Effector memory CD8-positive, alpha-beta T cell (primary cell): ENCODE measurements at places on chromosomes 16 and 17.

- peak overlapping the region; percentile 90 for H3K27ac ChIP-seq
- DNase-seq, result no peak
- H3K27me3 ChIP-seq, result no peaks in the 10 kb centered on the region
- H3K4me1 ChIP-seq, result peaks cover 3% of the 10 kb centered on the region
These were observed 2.0 kb downstream of the APRT start for GRCh38 chr16:88809676-88810165.

DNA sequence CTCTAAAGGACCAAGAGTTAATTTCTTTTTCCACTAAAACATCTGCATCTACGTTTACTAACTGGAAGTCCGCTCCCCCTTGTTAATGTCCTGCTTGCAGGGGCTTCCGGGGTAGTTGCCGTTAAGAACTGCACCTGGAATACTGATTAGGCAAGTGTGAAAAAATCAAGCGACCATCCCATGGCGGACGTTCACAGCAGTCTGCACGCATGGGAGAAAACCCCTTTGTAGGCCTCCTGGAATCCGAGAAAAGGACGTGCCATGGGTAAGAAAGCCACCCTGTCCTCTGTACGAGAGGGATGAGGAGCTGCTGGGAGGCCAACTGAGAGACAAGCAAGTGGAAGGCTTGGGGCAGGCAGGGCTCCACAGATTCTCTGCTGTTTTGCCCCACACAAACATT lies 14.9 kb downstream of the SNN start:
- DNase-seq, result no peak
- peaks cover 94% of the 10 kb centered on the region for H3K36me3 ChIP-seq
- no peak overlapping the region for H3K4me3 ChIP-seq
- peaks cover 17% of the 10 kb centered on the region for H3K4me1 ChIP-seq
- no peaks in the 10 kb centered on the region for H3K27me3 ChIP-seq

GRCh38 chr16:88830783-88831182 lies 19.1 kb upstream of the APRT start:
- DNase-seq, result no peak
- no peaks in the 10 kb centered on the region for H3K4me1 ChIP-seq
- H3K4me3 ChIP-seq, result no peak overlapping the region
- no peak overlapping the region for H3K27ac ChIP-seq
- H3K36me3 ChIP-seq, result no peaks in the 10 kb centered on the region
- no peaks in the 10 kb centered on the region for H3K27me3 ChIP-seq

- peak overlapping the region; percentile 80 for H3K4me3 ChIP-seq
- no peaks in the 10 kb centered on the region for H3K27me3 ChIP-seq
- peaks cover 15% of the 10 kb centered on the region for H3K36me3 ChIP-seq
- peaks cover 56% of the 10 kb centered on the region for H3K4me1 ChIP-seq
- DNase-seq, result peak; percentile 29
These were observed 510.7 kb downstream of the MAF start for GRCh38 chr16:79089735-79090284.

GRCh38 chr17:83146347-83146746 lies 66.9 kb downstream of the METRNL start:
- H3K27me3 ChIP-seq, result peaks cover 6% of the 10 kb centered on the region
- no peak overlapping the region for H3K4me3 ChIP-seq
- no peak overlapping the region for H3K27ac ChIP-seq

- peaks cover 3% of the 10 kb centered on the region for H3K4me1 ChIP-seq
- H3K27me3 ChIP-seq, result no peaks in the 10 kb centered on the region
- no peak overlapping the region for H3K4me3 ChIP-seq
- peak; percentile 27 for DNase-seq
- no peaks in the 10 kb centered on the region for H3K36me3 ChIP-seq
- H3K27ac ChIP-seq, result no peak overlapping the region
These were observed 14.5 kb downstream of the C17orf100 start for GRCh38 chr17:6666077-6666521.

GRCh38 chr16:84545114-84545737 lies 40.8 kb upstream of the MEAK7 start:
- DNase-seq, result no peak
- peaks cover 4% of the 10 kb centered on the region for H3K27me3 ChIP-seq
- no peak overlapping the region for H3K4me3 ChIP-seq

DNA sequence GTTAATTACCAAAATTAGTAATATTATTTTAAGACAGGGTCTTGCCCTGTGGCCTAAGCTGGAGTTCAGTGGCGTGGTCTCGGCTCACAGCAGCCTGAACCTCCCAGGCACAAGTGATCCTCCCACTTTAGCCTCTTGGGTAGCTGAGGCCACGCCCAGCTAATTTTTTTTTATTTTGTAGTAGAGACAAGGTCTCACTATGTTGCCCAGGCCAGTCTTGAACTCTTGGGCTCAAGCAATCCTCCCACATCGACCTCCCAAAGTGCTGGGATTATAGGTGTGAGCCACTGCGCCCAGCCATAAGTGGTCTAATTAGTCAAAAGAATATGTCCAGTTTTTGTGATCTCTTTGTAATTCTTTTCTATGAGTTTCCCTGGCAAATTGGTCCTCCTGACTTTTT lies 12.0 kb upstream of the CFDP1 start:
- DNase-seq, result no peak

DNA sequence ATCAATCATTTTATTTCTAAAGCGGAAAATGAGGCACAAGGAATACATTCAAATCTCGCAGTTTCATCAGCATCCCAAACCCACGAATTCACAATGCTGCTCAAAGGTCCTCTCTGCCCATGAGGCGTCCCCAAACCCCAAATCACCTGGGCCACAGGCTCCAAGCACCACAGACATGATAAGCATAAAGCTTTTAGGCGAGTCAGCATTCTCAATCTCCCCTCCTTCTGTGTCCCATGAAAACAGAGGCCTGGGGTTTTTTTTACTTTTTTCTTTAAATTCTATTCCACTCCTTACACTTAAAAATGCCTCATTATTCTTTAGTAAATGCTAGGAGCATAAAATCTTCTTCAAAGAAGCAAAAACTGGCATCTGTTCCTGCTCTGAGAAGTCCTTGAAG lies 55.0 kb downstream of the CYTH1 start:
- H3K4me1 ChIP-seq, result peaks cover 76% of the 10 kb centered on the region
- H3K36me3 ChIP-seq, result peaks cover 81% of the 10 kb centered on the region
- H3K27ac ChIP-seq, result peak overlapping the region; percentile 91
- H3K4me3 ChIP-seq, result peak overlapping the region; percentile 80
- DNase-seq, result no peak

DNA sequence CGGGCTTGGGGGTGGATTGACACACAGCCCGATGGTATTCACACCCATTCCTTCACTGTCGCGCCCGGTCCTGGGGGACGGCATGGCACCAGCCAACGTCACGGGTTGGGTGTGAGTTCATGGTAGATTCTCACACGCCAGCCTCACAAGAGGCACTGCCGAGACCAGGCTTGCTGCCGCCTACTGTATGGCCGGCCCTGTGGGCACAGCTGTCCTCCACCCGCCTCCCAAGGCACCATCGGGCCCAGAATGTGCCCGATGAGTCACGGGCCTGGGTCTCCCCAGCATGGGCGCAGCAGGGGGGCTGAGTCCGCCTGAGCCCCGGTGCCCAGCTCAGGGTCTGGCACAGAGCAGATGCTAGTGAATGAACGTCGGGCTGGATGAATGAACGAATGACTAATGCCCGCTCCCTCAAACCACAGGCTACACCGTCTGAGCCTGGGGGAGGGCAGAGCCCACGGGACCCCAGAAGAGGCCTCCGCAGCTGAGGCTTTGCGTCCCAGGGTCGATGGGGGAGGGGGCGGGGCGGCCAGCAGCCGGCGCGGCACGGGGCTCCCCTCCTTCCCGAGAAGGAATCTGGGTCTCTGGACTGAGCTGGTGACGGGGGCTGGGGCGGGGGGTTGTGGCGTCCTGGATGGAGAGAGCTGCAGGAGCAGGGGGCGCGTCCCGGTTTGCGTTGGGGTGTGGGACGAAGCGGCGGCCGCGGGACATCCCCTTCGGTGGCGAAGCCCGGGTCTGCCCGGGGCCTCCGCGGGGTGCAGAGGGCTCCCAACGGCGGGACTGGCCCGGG lies 829 bp downstream of the PITPNM3 start:
- peaks cover 5% of the 10 kb centered on the region for H3K4me1 ChIP-seq
- peaks cover 69% of the 10 kb centered on the region for H3K27me3 ChIP-seq
- peaks cover 3% of the 10 kb centered on the region for H3K36me3 ChIP-seq

DNA sequence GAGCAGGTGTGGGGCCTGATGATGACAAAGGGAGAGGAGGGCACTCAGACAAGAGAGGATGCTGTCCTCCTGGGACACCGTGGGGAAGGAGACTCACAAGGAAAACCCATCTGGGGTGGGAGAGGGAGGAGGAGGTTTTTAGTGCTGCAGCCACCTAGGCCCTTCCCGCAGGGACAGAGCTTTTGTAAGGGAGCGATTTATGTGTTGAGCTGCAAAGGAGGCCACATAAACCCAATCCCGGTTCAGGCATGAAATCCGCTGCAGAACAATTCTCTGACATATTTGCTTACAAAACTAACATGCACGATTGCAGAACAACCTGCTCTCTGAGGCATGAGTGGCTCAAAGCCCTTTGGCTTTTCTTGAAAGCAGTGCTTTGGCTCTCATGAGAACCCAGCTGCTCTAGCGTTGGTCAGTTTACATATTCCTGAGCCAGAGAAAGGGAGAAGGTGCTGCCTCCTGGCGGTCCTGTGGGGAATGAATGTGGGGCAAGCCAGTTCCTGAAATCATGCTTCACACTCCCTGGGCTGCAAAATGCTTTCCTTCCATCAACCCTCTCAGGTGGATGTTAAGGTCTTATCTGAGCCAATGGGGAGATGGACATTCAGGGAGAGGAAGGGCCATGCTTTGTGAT lies 122.4 kb upstream of the NLRP1 start:
- no peak overlapping the region for H3K27ac ChIP-seq
- no peak overlapping the region for H3K4me3 ChIP-seq
- peaks cover 64% of the 10 kb centered on the region for H3K27me3 ChIP-seq
- peak; percentile 50 for DNase-seq
- H3K4me1 ChIP-seq, result no peaks in the 10 kb centered on the region
- no peaks in the 10 kb centered on the region for H3K36me3 ChIP-seq

GRCh38 chr16:80526418-80527061 lies 14.3 kb upstream of the DYNLRB2 start:
- no peaks in the 10 kb centered on the region for H3K27me3 ChIP-seq
- no peak overlapping the region for H3K4me3 ChIP-seq
- DNase-seq, result peak; percentile 53
- H3K36me3 ChIP-seq, result no peaks in the 10 kb centered on the region

DNA sequence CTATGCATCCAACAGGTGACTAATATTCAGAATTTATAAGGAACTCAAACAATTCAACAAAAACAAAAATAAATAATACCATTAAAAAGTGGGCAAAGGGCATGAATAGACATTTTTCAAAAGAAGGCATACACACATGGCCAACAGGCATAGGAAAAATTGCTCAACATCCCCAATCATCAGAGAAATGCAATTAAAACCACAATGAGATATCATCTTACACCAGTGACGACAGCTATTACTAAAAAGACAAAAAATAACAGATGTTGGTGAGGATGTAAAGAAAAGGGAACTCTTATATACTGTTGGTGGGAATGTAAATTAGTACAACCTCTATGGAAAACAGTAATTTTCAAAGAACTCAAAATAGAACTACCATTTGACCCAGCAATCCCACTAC lies 250.4 kb upstream of the N4BP1 start:
- no peaks in the 10 kb centered on the region for H3K4me1 ChIP-seq
- no peaks in the 10 kb centered on the region for H3K27me3 ChIP-seq
- DNase-seq, result no peak
- no peak overlapping the region for H3K27ac ChIP-seq
- H3K4me3 ChIP-seq, result no peak overlapping the region

DNA sequence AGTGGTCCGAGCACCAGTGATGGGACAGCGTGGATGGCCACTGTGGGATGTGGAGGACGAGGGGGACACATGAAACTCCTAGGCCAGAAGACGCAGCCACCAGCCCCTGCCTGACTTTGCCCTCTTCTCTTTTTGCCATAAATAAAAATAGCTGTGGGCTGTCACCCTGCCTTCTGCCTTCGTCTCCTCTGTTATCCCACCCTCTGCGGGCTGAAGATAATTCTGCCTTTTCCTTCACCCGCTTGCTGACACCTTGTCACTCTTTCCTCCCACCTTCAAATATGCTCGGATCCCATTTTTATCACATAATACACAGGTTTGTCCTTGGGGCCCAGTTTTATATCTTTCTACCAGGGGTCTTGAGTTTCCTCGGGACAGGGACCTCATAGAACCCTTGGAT lies 87.6 kb upstream of the CIBAR2 start:
- H3K27ac ChIP-seq, result no peak overlapping the region
- no peak overlapping the region for H3K4me3 ChIP-seq
- DNase-seq, result no peak
- no peaks in the 10 kb centered on the region for H3K36me3 ChIP-seq
- no peaks in the 10 kb centered on the region for H3K4me1 ChIP-seq

GRCh38 chr16:87715658-87716057 lies 50.1 kb downstream of the KLHDC4 start:
- peak overlapping the region; percentile 35 for H3K27ac ChIP-seq
- no peak for DNase-seq
- peak overlapping the region; percentile 61 for H3K4me3 ChIP-seq
- H3K36me3 ChIP-seq, result peaks cover 45% of the 10 kb centered on the region
- no peaks in the 10 kb centered on the region for H3K27me3 ChIP-seq

DNA sequence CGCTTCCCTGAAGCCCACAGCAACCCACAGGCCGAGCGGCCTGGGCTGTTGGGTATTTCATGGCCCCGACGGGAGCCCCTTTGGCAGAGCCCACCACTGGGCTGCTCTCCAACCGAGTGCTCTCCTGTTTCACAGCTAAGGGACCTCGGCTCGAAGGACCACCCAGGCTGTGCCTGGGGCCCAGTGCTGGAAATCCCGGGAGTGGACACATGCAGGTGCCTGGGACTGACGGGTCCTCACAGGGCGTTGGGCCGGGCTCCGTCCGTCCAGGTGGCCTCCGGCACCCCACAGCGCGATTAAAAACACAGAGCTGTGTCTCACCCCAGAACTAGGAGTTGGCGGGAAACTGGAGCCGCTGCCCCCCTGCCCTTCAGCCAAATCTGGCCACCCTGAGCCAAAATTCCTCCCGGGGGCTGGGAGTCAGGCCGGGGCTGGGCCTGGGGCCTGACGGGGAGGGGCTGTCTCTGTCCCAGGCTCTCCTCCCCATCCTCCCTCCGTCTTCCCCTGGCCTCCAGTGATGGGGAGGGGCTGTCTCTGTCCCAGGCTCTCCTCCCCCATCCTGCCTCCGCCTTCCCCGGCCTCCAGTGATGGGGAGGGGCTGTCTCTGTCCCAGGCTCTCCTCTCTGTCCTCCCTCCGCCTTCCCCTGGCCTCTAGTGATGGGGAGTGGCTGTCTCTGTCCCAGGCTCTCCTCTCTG lies 14.1 kb downstream of the UTS2R start:
- no peak overlapping the region for H3K4me3 ChIP-seq
- no peak for DNase-seq
- H3K4me1 ChIP-seq, result peaks cover 5% of the 10 kb centered on the region

GRCh38 chr17:14196377-14196997 lies 40.2 kb downstream of the CDRT15 start:
- H3K4me3 ChIP-seq, result peak overlapping the region; percentile 75
- peaks cover 67% of the 10 kb centered on the region for H3K4me1 ChIP-seq
- H3K36me3 ChIP-seq, result peaks cover 8% of the 10 kb centered on the region

DNA sequence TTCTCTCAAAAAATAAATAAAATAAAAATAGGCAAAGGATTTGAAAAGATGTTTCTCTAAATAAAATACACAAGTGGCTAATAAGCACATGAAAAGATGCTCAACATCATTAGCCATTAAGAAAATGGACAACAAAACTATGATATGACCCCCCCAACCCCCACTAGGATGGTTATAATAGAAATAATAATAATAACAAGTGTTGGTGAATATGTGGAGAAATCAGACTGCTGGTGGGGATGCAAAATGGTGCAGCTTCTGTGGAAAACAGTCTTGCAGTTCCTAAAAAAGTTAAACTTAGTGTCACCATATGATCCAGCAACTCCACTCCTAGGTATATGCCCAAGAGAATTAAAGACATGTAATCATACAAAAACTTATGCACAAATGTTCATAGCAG lies 9.0 kb upstream of the MYCBPAP start:
- H3K36me3 ChIP-seq, result peaks cover 3% of the 10 kb centered on the region
- no peak for DNase-seq
- H3K4me1 ChIP-seq, result no peaks in the 10 kb centered on the region
- H3K27ac ChIP-seq, result no peak overlapping the region
- no peak overlapping the region for H3K4me3 ChIP-seq
- no peaks in the 10 kb centered on the region for H3K27me3 ChIP-seq
